ENCODE measurements at places on chromosomes 1 and 21.

- no peak for DNase-seq
Measured at GRCh38 chr1:110921953-110922352, 41.8 kb downstream of the LRIF1 start.

DNA sequence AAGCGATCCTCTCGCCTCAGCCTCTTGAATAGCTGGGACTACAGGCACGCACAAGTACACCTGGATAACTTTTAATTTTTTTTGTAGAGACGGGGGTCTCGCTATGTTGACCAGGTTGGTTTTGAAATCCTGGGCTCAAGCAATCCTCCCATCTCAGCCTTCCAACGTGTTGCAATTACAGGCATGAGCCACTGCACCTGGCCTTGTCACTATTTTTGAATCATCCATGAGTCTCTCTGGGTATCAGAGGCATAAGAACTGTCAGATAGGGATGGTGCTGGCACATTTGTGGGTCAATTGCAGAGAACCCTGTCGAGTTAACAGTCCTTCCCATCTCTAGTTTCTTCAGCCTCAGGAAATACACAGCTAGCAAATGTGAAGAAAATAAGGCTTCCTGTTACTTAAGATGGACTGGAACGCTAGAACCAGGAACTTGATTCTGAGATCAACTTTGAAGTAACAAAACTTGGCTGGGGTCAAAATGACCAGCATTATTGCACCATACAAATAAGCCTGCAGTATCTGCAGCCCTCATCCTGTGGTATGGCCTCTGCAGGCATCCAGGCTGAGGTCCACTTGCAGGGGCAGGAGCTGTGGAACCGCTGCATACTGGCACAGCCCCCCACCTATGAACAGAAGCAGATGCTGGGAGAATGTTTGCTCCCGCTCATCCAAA is 124.3 kb upstream of the GADD45A start:
- DNase-seq = no peak

DNA sequence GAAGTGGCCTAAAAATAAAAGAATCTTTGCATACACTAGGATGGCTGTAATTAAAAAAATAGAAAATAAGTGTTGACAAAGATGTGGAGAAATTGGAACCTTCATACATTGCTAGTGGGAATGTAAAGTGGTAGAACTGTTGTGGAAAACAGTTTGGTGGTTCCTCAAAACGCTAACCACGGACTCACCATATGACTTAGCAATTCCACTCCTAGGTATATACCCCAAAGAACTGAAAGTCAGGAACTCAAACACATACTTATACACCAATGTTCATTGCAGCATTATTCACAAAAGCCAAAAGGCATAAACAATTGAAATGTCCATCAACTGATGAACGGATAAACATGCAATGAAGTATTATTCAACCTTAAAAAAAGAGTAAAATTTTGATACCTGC is 10.8 kb upstream of the HMGCL start:
- no peak for DNase-seq

GRCh38 chr1:198253259-198253658 is 96.5 kb downstream of the NEK7 start:
- no peak for DNase-seq

DNA sequence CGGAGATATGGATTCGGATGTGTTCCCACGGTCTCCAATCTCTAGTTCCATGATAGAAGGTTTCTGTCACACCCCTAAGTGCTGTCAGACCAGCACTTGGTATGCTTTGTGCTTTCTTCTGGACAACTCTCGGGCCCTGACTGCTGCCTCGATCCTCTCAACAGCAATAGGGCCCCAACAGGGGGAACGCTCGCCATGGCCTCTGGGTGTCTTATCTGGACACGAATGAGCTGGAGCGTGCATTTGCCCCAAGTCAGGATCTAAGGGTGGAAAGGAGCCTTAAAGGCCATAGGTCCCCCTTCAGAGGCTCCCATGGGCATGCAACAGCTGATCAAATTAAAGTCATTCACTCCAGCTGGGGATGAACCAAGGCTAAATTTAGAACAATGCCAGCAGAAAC is 76.8 kb downstream of the TCP10L start:
- no peak for DNase-seq

DNA sequence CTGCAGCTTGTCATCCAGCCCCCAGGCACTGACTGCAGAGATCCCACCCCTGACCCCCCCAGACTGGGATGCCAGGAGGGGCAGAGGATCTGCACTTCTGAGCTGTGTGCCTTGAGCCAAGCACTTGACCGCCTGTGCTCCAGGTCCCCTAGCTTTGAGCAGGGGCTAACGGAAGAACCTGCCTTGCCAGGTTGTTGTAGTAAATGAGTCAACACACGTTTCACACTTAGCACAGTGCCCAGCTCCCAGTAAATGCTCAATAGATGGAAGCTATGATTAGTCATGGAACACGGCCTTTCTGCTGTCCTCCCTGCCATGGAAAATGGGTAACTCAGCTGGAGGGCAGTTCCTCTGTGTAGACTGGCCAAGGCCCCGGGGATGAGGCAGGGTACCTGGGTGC is 24.1 kb downstream of the IFFO2 start:
- DNase-seq = no peak

GRCh38 chr1:59223198-59223597 is 73.7 kb upstream of the FGGY start:
- no peak for DNase-seq

DNA sequence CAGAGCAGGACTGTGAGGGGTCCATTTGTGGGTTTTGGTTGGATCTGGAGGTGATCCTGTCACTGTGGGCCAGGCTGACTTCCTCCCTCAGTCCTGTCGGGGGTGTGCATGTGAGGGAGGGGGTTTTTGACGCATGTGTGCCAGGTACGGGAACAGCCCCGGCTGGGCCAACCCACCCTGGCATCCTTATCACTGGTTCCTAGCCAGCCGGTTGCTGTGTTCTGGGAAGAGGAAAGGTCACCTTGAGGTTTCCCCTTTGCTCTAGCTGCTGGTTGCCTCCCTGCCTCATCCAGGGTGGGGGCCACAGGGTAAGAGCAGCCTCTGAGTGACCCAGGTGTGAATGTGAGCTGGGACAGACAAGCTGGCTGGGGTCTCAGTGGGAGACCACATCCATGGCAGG is 2.5 kb downstream of the SLC26A9 start:
- no peak for DNase-seq

DNA sequence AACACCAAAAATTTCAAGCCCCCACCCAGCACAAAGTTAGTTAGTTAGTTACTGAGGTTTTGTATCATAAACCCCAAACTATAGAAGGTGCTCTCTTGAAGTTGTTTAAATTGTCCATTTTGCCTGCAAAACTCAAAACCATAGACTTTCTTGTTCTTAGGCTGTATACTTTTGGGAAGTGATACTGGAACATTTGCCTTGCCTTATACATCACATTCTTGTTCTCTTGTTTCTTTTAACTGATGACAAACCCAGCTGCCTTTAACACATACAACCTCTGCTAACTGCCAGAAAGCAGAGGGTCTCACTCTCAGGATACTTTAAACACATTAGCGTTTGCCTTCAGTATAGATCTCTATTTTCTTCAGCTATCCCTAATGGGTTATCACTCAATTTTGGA is 570.5 kb downstream of the MRPL39 start:
- DNase-seq = no peak

DNA sequence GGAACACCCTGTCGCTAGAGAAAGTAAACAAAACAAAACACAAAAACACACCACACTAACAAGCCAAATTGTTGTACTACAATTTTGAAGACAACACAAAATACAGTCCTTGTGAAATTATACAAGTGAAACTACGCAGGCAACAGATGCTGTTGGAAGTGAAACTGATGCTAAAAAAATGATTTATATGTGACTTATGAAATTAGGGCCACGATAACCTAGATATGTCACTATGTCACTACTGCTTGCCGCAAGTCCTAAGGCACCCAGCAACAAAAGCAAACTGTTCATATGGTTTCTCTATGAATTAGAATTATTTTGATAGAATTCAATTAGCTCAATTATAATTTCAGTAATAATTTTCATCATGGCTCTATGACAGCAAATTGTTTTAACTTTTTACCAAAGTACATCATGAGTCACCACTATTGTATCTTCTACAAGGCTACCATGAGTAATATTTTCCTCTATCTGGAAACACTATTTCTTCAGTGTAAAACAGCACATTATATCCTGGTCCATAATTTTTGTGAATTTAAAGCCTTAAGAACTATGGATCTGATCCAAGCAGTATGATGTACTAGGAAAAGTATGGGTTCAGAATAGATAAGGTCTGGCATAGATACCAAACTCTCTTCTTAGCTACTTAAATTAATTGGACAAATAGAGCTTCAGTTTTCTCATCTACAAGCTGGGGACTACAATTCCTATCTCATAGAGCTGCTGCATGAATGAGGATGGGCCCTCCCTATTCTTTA is 216.3 kb downstream of the COL11A1 start:
- DNase-seq = no peak

- no peak for DNase-seq
Measured at GRCh38 chr1:219542828-219543518, 69.9 kb downstream of the ZC3H11B start.

DNA sequence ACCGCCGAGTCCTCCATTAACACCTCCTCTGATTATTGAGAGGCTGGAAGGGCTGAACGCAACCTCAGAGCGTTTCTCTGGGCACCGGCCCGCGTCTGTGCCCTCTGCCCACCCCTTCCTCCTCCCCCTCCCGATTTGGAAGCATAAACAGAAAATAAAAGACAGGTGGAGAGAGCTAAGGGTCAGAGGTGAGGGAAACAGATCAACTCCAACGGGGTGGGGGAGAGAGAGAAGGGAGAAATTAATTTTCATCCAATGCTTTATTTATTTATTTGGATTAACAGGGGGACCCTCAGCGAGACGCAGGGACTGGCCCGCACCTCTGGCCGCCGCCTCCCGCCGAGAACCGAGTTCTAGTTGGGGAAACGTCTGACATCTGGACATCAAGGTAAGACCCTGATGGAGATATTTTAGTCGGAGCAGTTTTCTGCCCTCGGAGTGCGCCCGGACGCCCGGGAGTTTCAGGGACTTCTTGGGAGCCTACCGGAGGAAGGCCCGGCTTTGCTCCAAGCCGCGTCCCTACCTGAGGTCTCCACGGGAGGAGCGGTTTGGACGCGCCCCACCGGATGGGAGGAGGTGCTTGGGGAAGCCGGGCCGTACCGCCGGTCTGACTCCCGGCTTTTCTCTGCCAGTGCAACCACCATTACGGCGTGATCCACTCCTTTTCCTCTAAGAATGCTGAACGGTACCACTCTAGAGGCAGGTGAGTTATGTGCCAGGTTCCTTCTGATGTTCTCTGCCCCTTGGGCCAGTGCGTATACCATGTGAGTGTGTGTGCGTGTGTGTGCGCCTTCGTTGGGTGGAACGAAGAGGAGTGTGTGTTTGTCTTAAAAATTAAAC is 5.1 kb upstream of the LHX9 start:
- DNase-seq = no peak

- no peak for DNase-seq
Measured at GRCh38 chr21:19148056-19148455, 744.5 kb upstream of the TMPRSS15 start.

DNA sequence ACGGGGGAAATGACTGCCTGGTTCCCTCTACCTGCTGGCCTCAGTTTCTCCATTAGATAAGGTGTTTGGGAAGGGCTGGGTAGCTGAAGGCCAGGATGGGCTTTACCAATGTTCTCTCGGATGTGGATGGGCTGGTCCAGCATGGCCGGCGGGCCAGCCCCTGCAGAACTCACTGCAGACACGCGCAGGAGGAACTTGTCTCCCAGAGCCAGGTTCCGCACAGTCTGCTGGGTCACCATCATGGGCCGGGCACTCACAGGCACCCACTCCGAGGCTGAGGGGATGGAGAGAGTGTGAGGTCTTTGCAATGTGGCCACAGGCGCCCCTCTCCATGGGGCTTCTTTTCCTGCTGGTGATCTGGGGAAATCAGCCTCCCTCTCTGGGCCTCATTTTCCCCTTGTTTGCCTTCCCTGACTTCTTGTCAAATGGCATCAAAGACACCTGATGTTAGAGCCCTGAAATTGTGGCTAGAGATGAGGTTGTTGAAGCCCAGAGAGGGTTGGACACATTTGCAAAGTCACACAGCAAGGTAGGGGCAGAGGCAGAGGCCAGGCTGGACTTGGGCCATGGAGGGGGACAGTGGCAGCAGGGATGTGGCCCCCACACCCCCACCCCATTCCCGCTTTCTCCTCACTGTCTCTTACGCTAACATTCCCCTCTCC is 1.2 kb downstream of the MYBPH start:
- no peak for DNase-seq

DNA sequence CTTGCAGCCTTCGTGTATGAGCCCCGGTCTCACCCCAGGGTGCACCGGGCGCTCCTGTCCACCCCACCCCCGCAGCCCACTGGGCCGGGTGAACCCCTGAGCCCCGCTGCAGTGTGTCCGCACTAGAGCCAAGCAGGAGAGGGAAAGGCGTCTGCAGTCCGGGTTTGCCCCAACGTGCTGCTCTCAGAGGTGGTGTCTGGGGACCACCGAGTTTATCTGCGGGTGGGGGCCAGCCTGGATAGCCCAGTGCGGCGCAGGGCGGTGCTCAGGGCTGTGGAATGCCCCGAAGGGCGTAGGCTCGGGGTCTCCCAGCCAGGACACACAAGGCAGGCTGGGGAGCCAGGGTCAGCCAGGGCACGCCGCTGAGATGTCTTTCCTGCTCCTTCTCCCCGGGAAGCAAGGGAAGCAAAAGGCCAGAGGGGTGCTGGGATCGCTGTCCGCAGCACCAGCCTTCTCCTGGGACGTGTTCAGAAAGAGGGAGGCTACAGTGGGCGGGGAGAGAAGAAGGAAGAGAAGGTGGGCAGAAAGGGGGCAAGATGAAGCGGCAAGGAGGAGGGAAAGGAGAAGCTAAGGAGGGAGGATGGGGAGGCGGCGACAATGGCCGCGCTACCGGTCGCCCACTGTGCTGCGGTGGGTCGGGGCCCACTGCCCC is 56.6 kb downstream of the MAB21L3 start:
- no peak for DNase-seq

DNA sequence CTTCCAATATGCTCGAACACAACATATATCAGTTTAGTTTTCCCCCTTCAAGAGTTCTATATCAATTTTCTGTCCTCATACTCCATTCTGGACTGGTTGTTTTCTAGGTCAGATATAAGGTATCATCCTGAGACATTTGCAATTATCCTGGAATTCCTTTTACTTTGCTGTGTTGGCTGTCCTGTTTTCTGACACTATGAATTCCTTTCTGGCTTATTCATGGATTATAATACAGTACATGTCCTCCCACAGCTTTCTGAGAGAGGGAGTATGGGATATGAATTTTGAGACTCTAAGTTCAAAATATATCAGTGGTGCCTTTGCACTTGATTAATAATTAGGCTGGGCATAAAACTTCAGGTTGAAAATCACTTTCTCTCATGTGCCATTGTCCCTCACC is 11.9 kb downstream of the PHTF1 start:
- no peak for DNase-seq
